Stimulated activated CD4-positive, alpha-beta T cell treated with anti-CD3 and anti-CD28 coated beads, Interleukin-2, amount 100 ng/mL, for 24 hours (primary cell): ENCODE measurements at places on chromosomes 11 and 22.

DNA sequence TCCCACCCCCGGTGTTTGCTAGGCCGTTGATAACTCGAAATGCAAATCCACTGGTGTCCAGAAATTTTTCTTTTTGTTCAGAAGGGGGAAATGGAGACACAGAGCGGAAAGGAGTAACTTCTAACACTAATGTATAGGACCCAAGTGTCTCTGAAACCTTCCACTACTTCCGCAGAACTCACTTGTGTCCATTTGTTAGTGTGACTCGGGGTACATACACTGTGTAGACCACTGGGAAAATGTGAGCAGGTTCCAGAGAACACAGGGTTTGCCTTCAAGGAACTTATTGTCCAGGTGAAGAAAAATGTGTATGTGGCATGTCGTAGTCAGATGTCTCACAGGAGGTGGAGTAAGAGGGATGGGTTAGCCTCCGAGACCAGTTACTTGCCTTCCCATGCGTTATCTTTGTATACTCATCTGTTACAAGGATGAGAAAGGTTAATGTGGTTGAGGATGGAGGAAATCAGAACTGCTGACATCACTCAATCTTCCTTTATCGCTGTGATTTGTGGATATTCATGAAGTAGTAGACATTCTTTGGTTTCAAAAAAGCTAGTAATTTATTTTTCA, 857 bp downstream of the ARCN1 start:
- peak; percentile 19 for DNase-seq

DNA sequence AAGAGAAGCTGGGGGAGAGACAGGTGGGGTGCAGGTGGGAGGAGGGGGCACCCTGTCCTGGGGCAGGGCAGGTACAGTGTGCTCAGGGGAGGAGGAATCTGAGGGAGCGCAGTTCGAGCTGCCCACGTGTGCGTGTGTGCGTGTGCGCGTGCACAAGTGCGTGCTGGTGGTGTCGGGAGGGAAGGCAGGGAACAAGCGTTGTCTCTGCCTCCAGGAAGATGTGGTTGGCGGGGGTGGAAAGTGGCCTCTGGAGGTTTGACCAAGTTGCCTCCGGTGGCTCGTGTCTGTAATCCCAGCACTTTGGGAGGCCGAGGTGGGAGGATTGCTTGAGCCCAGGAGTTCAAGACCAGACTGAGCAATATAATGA, 49.9 kb upstream of the THY1 start:
- DNase-seq = no peak

GRCh38 chr22:48258064-48258701, 1495.7 kb downstream of the TBC1D22A start:
- no peak for DNase-seq

DNA sequence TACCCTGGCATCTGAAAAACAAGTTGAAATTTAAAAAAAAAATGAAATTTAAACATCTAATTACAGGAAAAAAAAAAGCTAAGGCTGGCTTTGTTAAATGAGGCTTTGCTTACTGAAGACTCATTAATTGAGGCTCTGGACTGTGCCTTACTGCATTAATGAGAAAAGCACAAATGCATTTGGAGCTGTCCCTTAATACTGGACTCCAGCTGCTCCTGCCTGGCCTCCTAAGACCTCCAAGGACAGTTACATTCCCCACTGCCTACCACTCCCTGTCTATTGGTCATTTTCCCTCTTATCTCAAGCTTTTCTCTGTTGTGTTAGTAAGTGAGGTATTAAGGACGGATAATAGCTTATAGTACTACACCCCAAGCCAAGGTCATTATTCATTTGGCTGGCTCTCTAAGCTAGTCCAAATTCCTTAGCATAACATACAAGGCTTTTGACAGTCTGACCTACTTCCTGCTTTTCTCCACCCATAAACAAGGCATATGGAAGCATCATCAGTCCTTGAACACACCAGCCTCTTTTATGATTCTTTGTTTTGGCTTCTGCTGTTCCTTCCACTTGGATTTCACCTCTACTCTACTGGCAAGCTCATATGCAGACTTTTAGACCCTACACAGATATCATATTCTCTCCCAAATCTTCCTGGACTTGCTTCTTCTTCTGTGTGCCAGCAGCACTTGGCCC, 62.5 kb downstream of the USP35 start:
- DNase-seq = no peak

DNA sequence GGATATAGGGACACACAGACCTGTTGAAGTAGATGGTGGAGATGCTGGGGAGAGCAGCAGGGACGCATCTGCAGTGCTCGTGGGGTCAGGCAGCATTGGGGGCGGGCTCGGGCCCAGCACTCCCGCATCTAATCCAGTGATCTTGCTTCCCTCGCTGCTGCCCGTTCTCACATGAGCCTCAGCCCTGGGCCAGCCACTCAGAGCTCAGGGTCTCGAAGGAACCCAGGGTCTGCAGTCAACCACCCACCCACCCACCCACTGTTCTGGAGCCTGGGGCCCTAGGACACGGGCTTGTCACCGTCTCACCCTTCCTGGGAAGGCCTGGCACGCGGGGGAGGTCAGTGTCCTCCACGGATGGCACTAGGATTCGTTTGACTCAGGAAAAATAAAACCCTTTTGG, 406.0 kb downstream of the TBC1D22A start:
- DNase-seq = no peak

GRCh38 chr11:33208150-33208549, 46.9 kb upstream of the CSTF3 start:
- no peak for DNase-seq

GRCh38 chr11:78727816-78728215, 153.2 kb upstream of the NARS2 start:
- no peak for DNase-seq

- no peak for DNase-seq
Observed at GRCh38 chr11:93192163-93192562, 5.6 kb downstream of the SLC36A4 start.

- no peak for DNase-seq
Observed at GRCh38 chr11:12529793-12530192, 144.4 kb upstream of the TEAD1 start.

- DNase-seq = no peak
Observed at GRCh38 chr11:93845181-93846092, 5.0 kb downstream of the VSTM5 start.

GRCh38 chr11:131579932-131580387, 209.5 kb downstream of the NTM start:
- DNase-seq = no peak

- DNase-seq = no peak
Observed at GRCh38 chr11:83174008-83174407, 17.1 kb downstream of the PCF11 start.

- no peak for DNase-seq
Observed at GRCh38 chr22:38859581-38860282, 12.3 kb downstream of the CBX6 start.

DNA sequence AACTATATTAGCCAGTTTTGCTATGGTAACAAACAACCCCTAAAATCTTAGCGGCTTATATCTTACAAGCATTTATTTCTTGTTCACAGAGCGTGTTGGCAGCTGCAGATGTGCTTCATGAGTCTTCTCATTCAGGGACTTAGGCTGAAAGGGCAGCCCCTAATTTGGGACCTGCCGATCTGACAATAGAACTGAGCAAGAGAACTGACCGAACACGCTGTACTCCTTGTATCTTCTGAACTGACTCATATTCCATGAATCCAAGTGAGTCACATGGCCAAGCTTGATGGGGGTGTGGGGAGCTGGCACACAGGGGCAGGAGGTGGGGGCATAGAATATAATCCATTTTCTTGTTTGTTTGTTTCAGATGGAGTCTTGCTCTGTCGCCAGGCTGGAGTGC, 481.7 kb upstream of the CADM1 start:
- no peak for DNase-seq

DNA sequence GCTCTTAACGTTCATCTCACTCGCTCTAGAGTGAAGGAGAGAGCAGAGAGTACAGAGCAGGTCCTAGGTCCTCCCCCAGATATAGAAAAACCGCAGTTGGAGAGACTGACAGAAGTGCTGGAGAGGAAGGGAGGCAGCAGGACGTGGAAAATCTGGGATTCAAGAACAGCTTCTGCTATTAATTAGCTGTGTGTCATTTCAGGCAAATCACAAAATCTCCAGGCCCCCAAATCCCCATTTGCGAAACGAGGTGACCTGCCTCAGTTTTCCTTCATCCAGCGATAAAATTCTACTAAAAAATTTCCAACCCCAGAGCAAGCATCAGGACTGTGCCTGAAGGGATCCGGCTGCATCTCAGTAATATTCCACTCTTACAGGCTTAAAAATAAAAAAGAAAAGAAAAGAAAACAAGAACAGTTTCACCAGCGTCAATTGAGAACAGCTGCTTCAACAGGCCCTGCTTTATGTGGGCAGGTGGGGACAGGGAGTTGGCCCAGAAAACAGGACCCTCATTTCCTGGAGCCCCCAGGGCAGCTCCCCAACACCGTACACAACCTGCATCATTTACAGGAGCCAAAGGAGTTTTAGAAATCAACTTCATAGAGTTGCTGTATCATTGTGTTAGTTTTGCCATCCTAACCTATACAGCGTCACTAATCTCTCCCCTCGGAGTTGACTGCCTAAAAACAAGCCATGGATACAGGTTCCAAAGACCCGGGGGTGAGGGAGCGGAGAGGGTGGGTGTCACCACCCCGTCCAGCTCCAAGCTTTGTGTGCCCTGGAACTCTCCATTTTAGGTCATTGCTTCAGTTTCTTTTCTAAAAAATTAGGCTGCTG, 2.3 kb upstream of the MALAT1 start:
- DNase-seq = peak; percentile 37
